ENCODE measurements at places on chromosomes 12 and 14. TPM values are rescaled to one million over a fixed set of nuclear protein-coding genes. Genes with fewer than 3 reads are reported as not detected.

The MYF5 gene
- total RNA-seq: not detected

The PIP4P1 gene
- total RNA-seq: 42.4 TPM

The OR6C2 gene
- not detected for total RNA-seq

The DLGAP5 gene
- 79.7 TPM for total RNA-seq

The MBD6 gene
- 94.2 TPM for total RNA-seq

All from activated naive CD8-positive, alpha-beta T cell treated with anti-CD3 and anti-CD28 coated beads, Interleukin-2, amount 10 ng/mL, durations not matched to agents 7 days and 5 days (primary cell).